ENCODE measurements at places on chromosomes 7 and 10. TPM values are rescaled to one million over a fixed set of nuclear protein-coding genes. Genes with fewer than 3 reads are reported as not detected.
A peak's percentile ranks its signal among the peaks of the same experiment; 100 is the strongest.

- no peak for DNase-seq
Observed at GRCh38 chr7:47405286-47405904, 176.5 kb downstream of the TNS3 start.

GRCh38 chr7:28551331-28551730 is 139.0 kb downstream of the CREB5 start:
- no peak for DNase-seq

The CDC14C gene
- total RNA-seq, result not detected

- DNase-seq, result no peak
Observed at GRCh38 chr7:16137944-16138343, 283.4 kb downstream of the CRPPA start.

DNA sequence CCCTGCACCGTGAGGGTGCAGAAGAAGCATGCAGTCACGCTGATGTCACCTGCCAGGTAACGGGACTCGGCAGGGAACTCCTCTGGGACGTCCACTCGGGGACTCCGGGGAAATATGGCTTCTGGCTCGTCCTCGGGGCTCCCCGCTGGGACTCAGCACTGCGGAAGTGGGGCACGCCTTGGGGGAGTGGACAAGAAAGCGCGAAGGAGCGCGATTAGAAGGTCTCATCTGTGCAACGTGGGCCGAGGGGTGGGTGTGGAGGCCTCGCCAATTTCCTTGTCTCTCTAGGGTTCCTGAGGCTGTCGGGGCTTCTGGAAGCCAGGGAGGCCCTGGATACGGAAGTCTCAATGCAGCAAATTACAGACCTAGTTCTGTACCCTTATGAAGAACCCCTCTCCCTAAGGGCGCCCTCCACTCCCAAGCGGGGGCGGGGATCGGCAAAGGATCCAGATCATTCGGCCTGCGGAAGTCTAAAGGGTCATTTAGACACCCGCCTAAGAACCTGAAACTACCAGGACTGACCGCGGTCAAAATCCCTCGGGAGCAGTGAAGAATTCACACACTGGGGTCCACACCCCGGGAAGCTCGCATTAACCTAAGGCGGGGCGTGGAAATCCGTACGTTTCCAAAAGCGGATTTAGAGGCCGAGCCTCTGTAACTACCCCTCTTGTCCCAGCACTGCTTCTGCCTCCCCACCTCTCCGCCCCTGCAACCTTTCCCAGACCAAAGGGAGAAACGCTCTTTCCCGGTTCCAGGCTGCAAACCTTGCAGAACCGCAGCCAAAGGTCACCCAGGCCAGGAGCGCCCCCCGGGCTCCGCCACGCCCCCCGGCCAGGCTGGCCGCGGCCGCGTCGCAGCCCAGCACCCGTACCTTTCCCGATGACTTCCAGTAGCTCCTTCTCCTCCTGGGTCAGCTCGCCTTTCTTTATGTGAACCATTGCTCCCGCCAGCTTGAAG is 640 bp downstream of the ANKMY2 start:
- DNase-seq, result no peak

GRCh38 chr7:158067219-158067930 is 520.2 kb downstream of the PTPRN2 start:
- DNase-seq, result no peak

The ACSM6 gene
- total RNA-seq, result not detected

The SRRM3 gene
- total RNA-seq, result 0.53 TPM

DNA sequence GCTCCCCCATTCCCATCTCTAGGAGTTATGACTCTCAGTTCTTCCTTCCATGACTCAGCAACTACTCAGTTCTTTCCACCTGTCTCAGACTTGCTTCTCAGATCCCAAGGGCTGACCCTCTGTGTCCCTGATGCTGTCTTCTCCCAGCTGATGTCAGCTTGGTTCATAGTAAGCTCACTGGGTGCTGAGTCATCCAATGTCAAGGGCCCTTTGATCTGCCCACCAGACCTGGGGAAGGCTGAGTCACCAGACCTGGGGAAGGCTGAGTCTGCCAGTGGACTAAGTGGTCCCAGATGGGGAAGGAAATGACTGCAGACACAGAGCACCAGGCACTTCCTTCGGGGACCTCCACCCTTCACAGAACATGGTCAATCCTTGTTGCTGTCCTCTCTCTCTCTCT is 76.1 kb upstream of the ZEB1 start:
- peak; percentile 59 for DNase-seq

- DNase-seq, result peak; percentile 4
Observed at GRCh38 chr7:25216837-25217236, 11.4 kb downstream of the NPVF start.

DNA sequence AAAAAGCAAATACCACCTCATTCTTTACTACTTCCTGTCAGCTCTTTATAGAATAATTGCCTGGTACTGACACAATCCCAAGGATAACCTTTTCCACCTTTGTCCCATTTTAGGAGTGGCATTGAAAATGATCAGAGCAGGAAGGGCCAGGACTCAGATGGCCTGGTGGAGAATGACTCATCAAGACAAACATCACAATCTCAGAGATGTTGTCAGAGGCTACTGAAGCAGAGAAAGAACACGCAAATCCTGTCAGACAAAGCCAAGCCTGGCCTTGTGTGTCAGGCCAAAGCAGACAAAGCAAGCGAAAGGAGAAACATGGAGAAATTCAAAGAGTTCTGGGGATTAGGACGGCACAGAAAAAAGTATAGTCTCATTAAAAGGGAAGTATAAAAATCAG is 40.9 kb downstream of the NSUN6 start:
- peak; percentile 68 for DNase-seq

The EPHB6 gene
- 0.79 TPM for total RNA-seq

- no peak for DNase-seq
Observed at GRCh38 chr10:123149568-123150270, 1.8 kb downstream of the HMX2 start.

GRCh38 chr10:85513436-85513835 is 853.2 kb downstream of the GRID1 start:
- DNase-seq, result no peak

DNA sequence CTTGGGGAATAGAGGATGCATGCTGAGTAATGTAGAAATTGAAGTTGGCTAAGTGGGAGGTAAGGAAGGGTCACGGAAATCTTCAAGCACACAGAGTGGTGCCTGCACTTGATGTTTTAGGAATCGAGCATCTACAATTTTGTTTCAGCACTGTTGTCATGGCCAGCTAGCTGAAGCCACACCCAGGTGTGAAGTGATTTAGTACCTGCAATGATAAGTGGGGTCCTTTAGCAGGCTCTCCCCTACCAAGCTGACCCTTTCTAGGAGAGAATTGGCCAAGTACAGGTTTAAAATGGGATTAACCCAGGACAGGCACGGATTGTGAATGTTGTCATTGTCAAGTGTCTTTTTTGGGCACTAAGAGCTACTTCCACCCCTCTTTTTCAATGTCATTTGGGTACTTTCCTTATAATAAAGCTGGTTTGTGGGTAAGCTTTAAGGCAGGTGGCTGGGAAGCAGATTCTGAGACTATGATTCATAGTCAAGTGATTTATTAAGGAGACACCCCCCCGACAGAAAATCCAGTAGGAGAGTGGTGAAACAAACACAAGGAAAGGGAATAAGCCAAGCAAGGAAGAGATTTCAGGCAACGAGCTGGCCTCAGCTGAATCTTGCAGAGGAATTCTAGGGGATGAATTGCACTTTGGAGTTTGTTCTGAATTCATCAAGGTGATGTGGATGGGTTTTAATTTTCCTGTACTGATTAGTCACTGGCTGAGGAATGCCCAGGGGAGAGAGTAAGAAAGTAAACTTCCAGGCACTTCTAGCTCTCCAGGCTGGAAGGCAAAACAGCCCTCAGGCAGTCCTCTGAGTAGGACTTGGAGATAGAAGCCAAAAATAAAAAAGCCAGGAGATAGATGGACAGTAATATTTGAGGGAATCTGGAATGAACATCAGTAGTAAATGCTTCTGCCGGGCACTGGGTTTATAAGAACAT is 1128.4 kb downstream of the SORCS3 start:
- no peak for DNase-seq

The PARG gene
- total RNA-seq, result 28.4 TPM

The SMC3 gene
- 36.6 TPM for total RNA-seq

DNA sequence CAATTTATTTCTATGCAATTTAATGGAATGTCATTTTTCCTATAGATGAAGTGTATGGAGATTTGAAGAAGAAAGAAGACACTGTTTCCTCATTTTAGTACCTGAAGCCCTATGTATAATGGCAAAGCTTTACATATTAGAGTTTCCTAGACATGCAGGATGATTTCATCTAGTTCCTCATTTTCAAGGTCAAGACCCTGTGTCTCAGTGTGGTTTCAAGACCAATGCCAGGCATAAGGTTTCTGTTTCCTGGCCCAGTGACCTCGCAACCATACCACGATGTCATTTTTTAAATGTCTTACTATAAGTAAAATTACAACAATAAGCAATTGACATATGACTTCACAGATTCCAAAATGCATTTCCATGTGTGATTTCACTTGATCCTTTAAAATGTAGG is 336.5 kb upstream of the PRKCQ start:
- no peak for DNase-seq

DNA sequence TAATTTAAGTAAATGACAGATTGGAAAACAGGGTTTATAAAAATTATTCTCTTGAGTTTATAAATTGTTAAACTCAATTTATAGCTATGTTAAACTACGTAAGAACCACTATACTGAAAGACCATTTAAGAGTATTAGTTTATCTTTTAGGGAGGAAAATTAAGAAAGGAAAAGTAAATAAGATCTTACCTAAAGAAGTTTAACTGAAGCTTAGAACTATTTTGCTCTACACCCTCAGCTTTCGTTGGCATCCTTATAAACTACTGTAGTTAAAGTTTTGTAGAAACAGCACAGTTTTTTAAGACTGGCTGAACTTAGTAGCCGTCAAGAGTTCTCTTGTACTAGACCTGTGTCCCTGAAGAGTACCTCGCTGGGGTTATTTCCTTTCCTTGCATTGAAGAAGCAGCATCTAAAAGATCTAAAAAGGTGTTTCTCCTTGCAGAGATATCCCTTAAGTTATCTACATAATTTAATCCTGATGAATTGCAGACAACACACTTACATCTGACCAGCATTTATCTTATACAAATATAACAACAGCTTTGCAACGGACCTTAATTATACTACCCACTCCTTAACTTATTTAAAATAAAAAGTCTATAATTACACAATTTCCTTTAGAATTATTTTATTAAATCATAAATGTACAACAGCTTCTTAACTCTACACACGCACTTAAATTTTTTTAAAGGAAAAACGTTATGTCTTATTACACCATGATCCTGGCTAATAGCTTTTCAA is 9.1 kb downstream of the HNRNPA2B1 start:
- DNase-seq, result no peak

The MICALL2 gene
- 12.9 TPM for total RNA-seq

DNA sequence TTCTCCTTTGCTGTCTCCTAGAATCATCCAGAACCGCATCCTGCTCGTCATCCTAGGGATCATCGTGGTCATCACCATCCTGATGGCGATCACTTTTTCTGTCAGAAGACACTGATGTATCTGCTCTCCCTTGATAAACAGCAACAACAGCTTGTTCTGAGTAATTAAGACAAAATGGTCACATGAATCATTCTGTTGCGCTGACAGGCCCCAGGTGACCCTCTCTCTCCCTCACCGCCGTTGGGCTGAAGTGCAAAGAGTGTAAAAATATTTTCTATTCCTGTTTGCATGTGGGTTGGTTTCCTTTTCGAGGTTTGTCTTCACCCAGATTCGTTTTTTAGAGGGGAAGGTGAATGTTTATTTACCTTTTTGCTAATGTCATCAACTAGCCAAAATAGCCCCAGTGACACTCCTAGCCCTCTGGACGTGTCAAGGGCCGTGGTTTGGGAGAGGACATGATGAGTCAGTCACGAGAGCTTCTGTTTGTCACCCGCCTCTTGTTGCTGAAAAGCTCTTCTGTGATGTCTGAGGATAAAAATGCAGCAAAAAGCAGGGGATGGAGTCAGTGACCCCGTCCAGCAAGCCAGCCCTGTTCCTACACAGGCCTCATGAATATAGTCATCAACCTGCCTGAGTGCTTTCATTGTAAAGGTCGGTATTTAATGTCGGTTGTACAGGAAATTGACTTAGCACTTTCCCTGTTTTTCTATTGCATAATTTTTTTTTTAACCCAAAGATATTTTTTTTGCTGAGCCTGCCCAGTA is 134.6 kb upstream of the TCF7L2 start:
- DNase-seq, result no peak

The NRG3 gene
- 0.04 TPM for total RNA-seq

The EPO gene
- not detected for total RNA-seq

- no peak for DNase-seq
Observed at GRCh38 chr7:39360038-39360437, 206.2 kb upstream of the YAE1 start.

GRCh38 chr10:82874671-82875070 is 999.7 kb downstream of the NRG3 start:
- no peak for DNase-seq
